ENCODE measurements at places on chromosomes 6 and 20.

- DNase-seq: no peak
Observed at GRCh38 chr6:87779542-87779941, 77.5 kb upstream of the AKIRIN2 start.

GRCh38 chr6:116111552-116112528 lies 11.2 kb downstream of the NT5DC1 start:
- DNase-seq: no peak

GRCh38 chr6:168513766-168514165 lies 72.8 kb downstream of the SMOC2 start:
- no peak for DNase-seq

- no peak for DNase-seq
Observed at GRCh38 chr6:16723826-16724225, 37.4 kb downstream of the ATXN1 start.

- DNase-seq: no peak
Observed at GRCh38 chr6:111837641-111838500, 35.4 kb downstream of the FYN start.

- DNase-seq: peak; percentile 58
Observed at GRCh38 chr6:170106906-170107525, 183.9 kb downstream of the DLL1 start.

Data from spleen (tissue), 13 donors.